HCT116 (cell line): ENCODE measurements at places on chromosomes 7 and 10. TPM values are rescaled to one million over a fixed set of nuclear protein-coding genes. Genes with fewer than 3 reads are reported as not detected.

DNA sequence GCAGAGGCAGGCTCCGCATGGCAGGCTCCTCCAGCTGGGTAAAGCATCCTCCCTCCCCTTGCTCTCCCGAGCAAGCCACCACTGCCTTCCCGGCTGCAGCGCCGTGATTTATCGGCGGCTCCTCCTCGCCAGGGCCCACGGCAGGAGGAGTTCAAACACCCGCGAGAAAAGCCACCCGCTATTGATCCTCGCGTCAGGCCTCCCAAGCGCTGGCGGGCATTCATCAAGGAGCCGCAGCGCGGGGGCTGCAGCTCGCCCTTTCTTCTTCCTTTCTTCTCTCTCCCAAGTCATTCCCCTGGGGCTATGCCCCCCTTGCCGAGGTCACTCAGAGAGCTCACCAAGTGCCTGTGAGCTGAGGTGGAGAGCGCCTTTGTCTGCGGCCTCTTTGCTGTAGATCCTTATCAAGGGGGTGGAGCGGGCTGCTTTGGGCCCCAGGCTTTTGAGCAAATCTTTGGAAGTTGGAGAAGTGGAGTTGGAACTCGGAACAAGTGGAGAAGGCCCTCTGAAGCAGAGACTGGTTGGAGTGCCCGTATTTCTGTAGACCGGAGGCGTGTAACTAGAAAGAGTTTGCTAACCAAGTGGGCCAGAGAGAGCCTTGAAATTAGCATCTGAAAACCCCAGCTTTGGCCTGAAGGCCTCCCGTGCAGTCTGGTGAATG lies 107.2 kb upstream of the PPIF start:
- DNase-seq: no peak

DNA sequence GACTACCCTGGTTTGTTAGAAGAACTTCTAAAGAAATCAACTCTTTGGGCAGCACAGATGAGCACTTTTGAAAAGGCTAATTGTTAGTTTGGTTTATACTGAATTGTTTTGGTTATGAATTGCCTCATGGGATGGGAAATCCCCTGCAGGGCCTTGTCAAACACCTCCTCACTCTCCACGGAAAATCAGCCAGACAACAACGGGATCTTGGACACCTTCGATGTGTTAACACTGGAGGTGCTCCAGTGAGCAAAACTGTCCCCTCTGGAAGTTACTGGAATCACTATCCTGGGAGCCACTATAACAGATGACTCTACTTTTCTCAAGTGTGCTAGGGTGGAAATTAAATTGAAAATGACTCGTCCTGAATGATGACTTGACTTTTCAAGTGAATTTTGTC lies 38.7 kb downstream of the CDK6 start:
- DNase-seq: no peak

DNA sequence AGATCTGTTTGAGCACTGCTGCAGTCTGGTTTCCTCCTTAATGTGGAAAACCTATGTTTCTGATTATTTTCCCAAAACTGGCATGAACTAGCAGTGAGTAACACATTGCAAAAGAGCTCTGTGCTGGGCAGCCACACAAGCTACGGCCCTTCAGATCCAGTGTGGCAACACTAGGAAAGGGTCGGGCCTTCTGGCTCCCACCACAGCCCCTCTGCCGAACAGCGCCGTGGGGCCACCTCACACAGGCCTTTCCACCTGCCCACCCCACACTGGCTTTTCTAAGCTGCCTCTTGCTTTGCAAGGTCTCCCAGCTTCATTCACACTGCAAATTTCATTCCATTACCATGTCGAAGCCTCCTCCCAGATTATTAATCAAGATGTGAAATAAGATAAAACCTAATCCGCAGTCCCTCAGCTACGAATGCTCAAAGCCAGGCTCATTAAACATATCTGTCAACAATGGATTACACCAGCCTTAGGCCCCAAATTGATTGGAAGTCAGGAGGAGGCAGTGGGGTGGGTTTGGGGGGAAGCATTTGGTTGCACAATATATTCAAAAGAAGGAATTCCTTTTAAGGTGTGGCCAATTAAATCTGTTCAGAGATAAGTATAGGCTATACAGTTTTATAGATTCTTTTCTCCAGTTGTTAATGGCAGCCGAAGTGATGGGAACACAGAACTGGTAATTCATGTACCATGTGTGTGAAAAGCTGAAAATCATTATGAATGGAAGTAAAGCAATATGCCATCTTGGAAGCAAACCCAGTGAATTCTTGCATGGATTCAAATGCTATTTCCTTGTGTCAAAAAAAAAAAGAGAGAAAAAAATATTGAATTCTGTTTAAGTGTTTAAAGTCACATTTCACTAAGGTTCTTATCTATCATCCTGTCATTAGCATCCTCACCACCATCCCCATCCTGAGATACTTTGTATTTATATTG lies 223.7 kb downstream of the MTERF1 start:
- no peak for DNase-seq

DNA sequence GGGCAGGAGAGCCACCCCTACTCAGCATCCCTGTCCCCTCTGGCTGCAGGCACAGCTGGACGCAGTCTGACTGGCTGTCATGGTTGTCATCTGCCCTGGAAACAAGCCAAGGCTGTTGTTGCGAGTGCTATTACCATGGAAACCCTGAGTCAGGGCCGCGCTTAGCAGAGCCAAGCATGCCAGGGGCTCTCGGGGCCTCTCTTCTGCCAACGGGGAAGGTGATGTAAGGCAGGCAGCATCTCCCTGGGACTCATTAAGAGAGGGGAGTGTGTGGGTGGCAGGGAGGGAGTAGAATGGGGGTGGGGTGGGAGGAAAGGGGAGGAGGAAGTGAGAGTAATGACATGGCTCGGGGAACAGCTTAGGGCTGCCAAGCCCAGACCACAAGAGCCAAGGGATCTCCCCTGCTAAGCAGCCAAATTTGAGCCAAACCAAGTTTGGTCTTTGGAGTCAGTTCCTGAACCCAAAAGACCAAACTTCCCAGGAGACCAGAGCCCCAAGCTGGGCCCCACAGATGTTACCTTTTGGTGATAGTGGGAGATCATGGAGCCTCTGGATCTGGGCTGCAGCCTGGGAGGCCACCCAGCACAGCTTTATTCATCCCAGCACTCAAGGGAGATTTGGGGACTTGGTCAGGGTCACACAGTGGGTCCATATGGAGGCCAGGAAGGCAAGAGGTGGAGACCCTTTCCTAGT lies 67.6 kb downstream of the TMEM130 start:
- DNase-seq: peak; percentile 55

- no peak for DNase-seq
Observed at GRCh38 chr10:26516540-26517101, 78.5 kb downstream of the APBB1IP start.

GRCh38 chr10:7085913-7086589 lies 324.8 kb downstream of the SFMBT2 start:
- no peak for DNase-seq

- no peak for DNase-seq
Observed at GRCh38 chr7:152641384-152641783, 34.6 kb downstream of the XRCC2 start.

IKZF1 gene
- total RNA-seq: 0.57 TPM

CACNB2 gene
- 0.71 TPM for total RNA-seq
